ENCODE measurements at places on chromosomes 7 and 10.
A peak's percentile ranks its signal among the peaks of the same experiment; 100 is the strongest.

GRCh38 chr10:75718991-75719390 is 287.6 kb downstream of the LRMDA start:
- no peak for DNase-seq

GRCh38 chr7:23742051-23742450 is 32.0 kb downstream of the STK31 start:
- DNase-seq: no peak

DNA sequence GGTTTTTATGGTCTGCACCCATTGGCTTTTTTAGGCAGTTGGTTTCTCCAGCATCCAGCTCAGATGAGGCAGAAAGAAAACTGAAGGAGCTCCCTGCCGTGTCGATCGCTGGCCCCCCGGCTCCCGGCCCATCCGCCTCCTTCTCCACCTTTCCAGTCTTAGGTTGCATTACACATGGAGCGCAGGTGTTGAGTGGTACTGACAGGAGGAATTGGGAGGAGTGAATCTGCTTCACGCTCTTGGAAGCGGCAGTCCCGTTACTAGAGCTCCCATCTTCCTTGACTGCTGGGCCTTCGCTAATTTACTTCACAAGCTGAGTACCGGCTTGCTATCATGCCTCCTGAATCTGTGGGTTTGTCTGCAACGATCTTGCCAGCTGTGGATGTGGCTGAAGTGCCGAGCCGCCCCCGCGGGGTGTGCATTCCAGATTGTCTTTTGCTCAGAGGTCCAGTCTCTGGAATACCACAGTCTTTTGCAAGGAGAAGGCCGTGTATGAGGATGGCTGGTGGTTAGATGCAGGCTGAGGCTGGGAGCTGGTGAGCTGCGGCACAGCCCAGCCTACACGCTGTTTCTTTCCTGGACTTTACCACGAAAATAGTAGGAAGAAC is 17.1 kb downstream of the IQCE start:
- DNase-seq: no peak

- no peak for DNase-seq
These were observed 174.5 kb upstream of the HDAC9 start for GRCh38 chr7:18320971-18321567.

GRCh38 chr7:2012981-2013380 is 219.8 kb downstream of the MAD1L1 start:
- peak; percentile 20 for DNase-seq

DNA sequence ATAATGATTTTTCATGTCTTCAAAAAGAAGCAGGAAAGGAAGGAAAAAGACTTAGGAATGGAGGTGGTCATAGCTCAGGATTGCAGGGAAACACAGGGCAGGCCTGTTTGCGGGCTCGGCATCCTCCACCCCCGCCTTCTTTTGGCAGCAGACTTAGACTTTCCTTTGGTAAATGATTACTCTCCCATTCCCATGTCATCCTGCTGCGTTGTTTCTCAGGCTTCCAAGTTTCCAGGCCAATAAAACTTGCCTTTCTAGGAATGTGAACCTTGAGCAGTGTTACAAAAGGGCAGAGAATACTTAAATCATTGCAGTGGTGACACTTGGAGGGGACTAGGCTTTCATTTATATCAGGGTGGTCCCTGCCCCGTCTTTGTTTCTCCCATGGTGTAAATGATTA is 34.0 kb upstream of the DGKB start:
- no peak for DNase-seq

DNA sequence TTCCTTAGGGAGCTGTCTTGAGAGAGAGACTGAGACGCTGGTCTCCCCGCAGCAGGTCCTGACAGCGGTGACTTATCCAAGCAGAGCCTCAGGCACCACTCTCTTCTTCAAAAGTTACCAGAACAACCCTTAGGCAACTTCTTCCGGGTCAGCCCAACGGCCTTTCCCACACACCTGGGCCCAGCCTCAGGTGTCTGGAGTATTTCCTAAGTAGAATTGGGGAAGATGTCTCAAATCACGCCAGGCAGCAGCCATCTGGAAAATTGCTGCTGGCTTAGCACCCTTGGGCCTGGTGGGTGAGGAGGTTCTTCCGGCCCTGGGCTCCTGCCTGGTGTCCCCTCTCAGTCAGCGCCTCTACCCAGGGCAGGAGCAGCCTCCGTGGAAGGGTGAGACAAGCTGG is 80.4 kb upstream of the ANLN start:
- DNase-seq: no peak

DNA sequence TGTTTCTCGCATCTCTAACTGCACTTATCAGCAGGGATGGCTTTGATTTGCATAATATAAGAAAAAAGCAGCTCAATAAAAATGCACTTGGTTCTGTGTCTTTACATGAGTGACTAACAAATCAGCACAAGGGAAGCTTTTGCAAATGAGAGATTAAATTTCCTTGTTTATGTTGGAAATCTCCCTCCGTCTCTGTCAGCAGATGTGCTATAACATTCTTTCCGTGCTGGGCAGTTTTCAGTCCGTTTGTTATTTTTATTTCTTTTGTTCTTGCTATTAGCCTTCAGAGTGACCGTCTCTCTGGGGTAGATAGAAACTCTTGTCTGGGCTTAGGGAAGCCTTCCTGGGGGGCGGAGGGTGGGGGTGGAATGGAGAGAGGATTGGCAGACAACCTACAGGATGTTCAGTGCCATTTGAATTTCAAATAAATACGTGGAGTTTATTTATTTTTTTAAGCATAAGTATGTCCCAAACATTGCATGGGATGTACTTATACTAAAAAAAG is 96.0 kb downstream of the GATA3 start:
- DNase-seq: no peak

GRCh38 chr7:70647801-70648498 is 484.0 kb upstream of the GALNT17 start:
- no peak for DNase-seq

GRCh38 chr7:122487131-122487530 is 182.6 kb upstream of the FEZF1 start:
- no peak for DNase-seq

- DNase-seq: no peak
These were observed 173.4 kb downstream of the IMMP2L start for GRCh38 chr7:111388912-111389311.

DNA sequence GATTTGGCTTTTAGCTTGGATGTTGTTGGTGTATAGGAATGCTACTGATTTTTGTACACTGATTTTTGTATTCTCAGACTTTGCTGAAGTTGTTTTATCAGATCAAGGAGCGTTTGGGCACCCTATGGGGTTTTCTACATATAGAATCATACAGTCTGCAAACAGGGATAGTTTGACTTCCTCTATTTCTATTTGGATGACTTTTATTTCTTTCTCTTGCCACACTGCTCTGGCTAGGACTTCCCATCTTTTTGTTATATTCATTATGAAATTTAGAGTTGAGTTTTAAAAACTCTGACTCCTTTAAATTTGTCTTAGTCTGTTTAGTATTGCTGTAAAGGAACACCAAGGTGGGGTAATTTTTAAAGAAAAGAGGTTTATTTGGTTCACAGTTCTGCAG is 4.7 kb downstream of the ZNF786 start:
- no peak for DNase-seq

DNA sequence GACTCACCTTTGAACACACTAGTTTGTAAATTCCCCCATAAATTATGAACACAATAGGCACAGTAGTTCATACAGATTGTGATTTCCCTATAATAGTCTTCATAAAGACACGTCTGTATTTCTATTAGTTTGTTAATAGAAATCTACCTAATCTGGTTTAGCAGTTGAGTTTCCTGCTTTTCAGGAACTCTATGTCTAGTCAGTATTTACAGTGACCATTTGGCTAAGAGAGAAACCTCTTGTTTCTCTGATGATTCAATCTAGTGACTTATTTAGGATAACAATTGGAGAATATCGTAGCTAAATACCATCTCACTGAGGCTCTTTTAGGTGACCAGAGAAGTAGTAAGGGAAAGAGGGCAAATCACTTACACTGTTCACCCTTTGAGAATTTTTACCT is 5.9 kb upstream of the HERPUD2 start:
- no peak for DNase-seq

DNA sequence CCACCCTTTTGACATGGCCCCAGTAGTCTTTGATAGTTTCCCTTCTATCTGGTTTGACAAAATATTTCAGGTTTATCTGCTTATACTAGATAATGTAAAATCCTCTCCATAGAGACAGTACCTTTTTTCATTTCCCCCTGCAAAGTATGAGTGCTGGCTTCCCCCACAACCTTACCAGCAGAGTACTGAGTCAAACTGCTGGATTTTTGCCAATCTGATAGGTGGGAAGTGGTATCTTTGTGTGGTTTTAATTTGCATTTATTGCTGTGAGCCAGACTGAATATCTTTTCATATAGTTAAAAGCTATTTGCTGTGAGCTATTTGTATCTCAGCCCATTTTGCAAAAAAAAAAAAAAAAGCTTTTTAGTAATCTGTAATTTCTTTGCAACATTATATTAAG is 32.1 kb upstream of the HECTD2 start:
- DNase-seq: no peak

DNA sequence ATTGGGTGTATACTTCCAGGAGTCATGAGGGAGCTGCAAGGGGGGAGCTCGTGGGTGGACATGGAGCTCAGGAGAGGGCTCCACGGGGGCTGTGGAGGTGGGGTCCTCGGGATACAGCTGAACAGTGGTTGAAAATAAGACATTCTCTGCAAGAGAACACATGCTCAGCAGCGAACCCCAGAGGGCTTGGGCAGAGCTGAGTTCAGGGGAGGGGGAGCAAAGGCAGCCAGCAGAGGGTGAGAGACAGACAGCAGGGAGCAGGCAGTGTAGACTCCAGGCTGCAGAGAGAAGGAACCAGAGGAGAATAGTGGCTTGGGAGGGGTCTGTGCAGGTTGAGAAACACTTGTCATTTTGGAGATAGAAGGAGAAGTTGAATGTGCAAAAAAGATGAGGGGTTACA is 73.0 kb upstream of the LRRC18 start:
- DNase-seq: no peak

DNA sequence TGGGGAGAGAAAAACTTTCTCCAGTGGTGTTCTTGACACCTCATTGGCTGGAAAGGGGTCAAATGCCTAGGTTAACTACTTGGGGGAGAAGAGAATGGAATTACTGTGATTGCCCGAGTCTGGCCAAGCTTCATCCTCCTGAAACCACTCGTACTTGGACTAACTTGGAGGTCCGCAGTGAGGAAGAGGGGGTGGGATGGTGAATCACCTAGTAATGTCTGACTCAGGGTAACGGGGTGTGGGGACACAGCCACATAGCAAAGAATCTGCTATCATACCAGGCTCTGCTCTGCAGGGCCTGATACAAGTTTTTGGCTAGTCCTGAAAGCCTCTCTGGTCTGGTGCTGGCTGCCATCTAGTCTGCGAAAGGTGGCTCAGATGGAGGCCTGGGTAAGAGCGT is 190.9 kb downstream of the RPS24 start:
- no peak for DNase-seq

GRCh38 chr7:87021285-87021684 is 38.2 kb downstream of the ELAPOR2 start:
- DNase-seq: no peak

- DNase-seq: no peak
These were observed 33.4 kb downstream of the OGDH start for GRCh38 chr7:44639671-44640321.

- DNase-seq: peak; percentile 18
These were observed 170.9 kb downstream of the CDK14 start for GRCh38 chr7:90766814-90767564.

DNA sequence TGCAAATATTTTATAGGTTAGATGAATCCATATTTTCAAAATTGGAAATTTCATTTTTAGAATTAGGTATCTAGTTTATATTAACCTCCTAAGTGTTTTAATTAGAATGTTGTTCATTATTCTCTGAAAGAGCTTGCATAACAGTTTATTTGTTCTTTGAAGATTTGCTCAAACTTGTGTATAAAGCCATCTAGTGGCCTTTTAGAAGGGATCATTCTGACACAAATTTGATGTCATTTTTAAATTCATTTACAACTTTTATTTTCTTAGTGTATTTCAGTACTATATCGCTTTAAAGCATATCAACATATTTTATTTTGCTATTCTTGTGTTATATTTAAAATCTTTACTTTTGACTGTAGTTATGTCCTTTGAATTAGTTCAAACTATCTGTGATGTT is 527.0 kb upstream of the NRG3 start:
- DNase-seq: no peak

DNA sequence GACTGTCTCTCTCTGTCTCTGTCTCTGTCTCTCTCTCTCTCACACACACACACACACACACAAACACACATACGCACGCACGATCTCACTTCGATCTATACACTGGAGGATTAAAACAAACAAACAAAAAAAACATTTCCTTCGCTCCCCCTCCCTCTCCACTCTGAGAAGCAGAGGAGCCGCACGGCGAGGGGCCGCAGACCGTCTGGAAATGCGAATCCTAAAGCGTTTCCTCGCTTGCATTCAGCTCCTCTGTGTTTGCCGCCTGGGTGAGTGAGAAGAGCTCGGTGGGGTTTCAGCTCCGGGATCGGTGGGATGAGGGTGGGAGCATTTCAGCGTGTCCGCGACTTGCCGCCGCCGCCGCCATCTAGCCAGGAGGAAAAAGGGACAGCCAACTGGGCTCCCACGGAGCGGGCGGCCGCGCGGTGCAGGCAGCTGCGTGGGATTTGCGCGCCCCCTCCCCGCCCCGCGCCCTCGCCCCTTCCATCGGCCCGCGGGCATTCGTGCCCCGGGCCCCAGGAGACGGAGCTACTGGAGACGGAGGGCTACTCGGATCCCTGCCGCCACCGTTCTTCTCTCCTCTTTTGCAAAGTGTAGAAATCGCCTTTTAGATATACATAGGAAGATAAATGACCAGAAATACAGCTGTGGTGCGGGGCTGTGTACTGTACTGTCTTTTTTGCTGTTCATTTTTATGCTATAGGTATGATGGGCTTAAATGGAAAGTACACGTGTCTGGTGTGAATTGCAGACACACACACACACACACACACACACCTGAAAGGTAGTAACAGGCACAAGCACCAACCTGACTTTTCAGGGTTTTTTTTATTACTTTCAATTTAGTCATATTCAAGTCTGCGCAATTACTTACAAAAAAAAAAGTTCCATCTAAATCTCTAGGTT is 581 bp downstream of the PTPRZ1 start:
- DNase-seq: no peak

GRCh38 chr7:123992913-123993518 is 39.9 kb downstream of the TMEM229A start:
- DNase-seq: no peak

DNA sequence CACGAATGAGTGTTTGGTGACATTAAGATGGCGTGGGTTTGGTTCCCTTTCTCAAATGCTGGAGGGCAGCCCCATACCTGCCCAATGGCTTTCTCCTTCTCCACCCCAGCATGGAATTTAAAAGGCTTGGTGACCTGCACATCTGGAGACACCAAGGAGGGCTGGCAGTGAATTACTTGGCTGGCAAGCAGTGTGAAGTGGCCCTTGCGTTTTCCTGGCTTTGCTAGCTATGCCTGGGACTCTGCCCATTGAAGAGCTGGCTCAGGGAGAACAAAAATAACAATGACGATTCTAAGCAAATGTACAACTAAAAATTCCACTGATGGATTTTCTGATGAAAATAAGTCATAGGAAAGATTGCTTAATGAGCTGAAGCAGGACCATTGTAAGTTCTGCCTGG is 203.7 kb downstream of the CYP26A1 start:
- no peak for DNase-seq

DNA sequence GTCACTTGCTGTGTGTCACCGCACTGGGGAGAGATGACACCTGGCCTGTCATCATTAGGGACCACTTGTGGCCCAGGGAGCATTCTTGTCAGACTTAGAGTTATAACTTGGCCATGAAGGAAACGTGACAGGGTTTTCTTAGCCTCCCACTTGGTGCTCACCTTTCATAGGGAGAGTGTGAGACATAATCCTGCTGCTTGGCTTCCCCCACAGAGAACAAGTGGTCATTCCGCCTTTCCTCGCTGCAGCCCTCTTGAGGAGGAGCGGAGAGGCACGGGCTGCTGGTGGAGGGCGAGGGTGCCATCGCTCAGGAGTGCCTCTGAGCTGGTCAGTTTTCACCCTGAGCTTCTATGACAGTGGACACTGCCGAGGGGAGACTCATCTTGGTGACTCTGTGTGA is 125.0 kb upstream of the GJD4 start:
- DNase-seq: no peak

All from anterior cingulate cortex (tissue), 58 donors.